AG09319 (cell line): ENCODE measurements at places on chromosomes 11 and 22.

DNA sequence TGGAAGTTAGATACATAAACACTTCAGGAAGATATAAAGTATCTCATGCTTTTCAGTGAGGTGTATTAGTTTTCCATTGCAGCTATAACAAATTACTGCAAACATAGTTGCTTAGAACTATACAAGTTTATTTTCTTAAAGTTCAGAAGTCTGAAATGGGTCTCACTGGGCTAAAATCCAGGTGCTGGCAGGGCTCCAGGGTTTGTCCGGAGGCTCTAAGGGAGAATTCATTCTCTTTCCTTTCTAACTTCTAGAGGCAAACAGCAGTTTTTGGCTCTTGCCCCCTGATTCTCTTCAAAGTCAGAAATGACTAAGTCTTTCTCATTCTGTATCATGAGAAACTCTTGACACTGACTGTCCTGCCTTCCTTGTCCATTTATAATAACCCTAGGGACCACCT is 138.8 kb downstream of the AASDHPPT start:
- no peak for DNase-seq

GRCh38 chr11:18193010-18193409 is 20.4 kb downstream of the MRGPRX4 start:
- no peak for DNase-seq

GRCh38 chr11:131219646-131220045 is 150.8 kb upstream of the NTM start:
- no peak for DNase-seq

DNA sequence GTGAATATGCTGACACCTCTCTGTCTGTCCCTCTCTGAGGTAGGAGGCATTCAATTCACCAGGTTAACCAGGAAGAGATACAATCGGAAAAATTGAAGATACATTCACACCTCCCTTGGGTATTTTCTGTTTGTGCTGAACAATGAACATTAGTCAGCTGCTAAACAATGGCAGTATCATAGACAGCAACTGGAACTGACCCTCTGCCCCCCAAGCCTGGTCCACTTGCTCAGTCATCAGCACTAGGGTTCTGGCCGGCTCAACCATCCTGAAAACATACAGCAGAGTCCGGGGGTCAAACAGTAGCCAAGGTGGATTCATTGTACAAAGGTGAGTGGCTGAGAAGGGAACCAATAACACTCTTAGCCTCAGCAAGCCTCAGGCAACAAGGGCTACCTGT is 4.0 kb downstream of the NECTIN1 start:
- no peak for DNase-seq

- no peak for DNase-seq
Observed at GRCh38 chr11:7905961-7906429, 25.1 kb downstream of the OR10A6 start.

DNA sequence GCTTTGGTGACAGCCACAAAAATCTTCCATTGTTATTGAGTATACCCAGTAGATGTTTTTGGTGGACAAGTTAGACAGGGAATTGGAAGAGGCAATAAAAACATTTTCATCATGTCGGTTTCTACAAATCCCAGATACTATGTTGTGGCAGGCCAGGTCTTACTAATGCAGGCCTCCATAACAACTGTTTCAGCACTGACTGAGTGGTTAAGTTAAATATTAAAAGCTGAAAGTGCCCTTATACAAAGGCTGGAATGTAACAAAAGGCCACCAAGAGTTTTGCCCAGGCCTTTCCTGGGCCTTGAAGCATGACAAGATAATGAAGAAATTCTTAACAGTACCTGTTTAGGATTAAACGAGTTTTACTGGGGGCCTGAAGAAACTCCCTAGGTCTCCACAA is 29.3 kb downstream of the DMC1 start:
- DNase-seq = no peak

GRCh38 chr11:67542169-67542568 is 18.9 kb upstream of the CABP2 start:
- no peak for DNase-seq

- DNase-seq = no peak
Observed at GRCh38 chr22:47551431-47551775, 789.0 kb downstream of the TBC1D22A start.

DNA sequence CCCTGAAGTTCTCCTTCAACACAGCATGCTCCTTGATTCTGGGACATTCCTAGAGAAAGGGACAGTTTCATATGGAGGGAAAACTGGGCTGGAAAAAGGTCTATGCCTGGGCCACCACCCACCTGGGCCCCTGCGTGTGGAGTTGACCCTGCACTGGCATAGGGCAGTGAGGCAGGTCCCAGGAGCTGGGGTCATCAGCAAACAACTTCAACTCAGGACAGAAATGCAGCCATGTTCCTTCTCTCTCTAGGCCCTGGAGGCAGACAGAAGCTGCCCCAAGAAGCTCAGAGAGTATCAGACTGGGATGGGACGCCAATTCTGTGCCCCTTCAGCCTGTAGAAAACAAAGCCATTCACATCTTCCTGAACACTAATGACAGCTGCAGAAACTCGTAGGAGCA is 34.9 kb downstream of the RTL6 start:
- no peak for DNase-seq

DNA sequence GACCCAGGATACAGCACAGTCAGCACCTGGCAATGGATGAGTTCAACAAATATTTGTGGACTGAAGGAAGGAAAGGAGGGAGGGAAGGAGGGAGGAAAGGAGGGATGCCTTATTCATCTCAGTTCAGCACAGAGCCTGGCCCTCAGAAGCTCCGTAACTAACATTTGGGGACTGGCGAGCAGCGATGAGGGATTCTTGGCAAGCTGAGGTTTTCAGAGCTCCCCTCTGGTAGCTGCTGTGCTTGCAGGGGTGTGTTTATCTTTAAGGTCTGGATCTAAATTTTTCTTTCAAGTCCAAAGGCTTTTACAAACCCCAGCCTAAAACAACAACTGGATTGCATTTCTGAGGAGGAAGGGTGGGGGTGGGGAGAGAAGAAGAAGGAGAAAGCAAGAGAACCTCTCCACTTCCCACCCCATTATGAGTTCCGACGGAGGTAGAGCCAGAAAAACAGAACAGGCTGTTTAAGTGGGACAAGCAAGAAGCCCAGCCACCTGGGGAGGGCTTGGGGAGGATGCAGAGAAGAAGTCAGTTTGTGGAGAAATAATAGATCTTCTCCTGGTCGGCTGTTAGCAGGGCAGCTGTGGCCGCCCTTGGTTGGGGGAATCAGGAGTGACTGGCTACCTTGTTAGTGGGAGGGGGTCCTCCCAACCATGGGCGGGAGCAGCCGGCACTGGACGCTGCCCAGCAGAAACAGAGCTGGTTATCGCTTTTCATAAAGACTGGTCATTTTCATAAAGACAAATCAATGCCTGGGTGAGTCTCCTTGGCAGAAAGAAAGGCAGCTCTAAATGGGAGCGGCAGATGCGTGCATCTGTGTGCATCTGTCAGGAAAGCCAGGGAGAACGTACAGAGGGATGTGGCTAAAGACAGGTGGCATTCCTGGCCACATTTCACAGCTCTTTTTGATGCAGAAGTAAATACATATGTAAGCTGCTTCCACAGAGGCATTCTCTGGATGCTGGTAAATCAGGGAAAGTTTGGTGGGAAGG is 78.0 kb downstream of the TSPAN18 start:
- no peak for DNase-seq
